ENCODE measurements at places on chromosomes 7 and 10.

DNA sequence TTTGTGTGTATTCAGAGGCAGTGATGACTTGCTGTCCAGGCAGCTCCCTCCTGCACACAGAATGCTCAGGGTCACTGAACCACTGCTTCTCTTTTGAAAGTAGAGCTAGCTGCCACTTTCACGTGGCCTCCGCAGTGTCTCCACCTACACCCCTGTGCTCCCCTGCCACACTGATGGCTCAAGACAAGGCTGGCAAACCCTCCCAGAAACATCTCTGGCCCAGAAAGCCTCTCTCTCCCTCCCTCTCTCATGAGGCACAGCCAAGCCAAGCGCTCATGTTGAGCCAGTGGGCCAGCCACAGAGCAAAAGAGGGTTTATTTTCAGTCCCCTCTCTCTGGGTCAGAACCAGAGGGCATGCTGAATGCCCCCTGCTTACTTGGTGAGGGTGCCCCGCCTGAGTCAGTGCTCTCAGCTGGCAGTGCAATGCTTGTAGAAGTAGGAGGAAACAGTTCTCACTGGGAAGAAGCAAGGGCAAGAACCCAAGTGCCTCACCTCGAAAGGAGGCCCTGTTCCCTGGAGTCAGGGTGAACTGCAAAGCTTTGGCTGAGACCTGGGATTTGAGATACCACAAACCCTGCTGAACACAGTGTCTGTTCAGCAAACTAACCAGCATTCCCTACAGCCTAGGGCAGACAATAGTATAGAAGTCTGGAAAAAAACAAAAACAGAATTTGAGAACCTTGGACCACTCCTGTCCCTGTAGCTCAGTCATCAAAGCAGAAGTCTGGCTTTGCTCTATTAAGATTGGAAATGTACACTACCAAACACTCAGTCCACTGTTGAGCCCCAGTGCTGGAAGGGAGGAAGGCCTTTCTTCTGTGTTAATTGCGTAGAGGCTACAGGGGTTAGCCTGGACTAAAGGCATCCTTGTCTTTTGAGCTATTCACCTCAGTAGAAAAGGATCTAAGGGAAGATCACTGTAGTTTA lies 15.8 kb downstream of the SCD start:
- no peak for DNase-seq

- no peak for DNase-seq
Observed at GRCh38 chr7:68730964-68731363, 867.3 kb upstream of the AUTS2 start.

GRCh38 chr10:76149602-76150138 lies 718.2 kb downstream of the LRMDA start:
- no peak for DNase-seq

DNA sequence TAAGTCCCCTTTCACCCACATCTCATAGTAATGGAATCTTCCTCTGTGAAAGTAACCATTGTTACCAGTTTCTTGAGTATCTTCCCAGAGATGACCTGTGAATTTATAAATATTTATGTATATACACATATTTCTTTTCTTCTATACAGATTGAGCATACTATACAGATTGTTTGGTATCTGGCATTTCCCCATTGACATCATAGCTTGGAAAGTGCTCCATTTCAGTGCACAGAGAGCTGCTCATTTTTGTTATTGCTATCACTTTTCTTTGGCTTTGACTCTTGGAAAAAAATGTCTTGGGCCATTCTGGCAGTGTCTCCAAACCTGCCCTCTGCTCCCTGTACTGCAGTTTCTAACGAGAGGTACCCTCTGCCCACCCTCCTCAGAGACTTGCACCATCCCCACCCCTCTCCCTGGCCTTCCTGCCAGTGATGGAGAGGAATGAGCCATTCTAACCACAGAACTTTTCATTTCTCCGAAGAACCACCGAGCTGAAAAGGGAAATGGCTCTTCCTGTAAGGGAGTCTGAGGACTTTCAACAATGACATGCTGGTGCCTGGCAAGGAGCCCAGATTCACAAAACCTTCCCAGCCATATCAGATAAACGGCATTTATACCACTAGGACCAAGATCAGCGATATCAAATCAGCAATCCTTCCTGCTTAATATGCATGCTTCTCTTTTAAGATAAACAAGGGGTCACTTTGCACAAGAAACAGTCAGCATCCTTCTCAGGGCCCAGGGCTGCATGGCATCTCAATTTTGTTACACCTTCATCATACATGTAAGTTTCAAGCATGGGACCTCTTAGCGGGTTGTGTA lies 19.7 kb upstream of the CCSER2 start:
- no peak for DNase-seq

- DNase-seq = no peak
Observed at GRCh38 chr7:3832199-3832598, 531.1 kb downstream of the SDK1 start.

DNA sequence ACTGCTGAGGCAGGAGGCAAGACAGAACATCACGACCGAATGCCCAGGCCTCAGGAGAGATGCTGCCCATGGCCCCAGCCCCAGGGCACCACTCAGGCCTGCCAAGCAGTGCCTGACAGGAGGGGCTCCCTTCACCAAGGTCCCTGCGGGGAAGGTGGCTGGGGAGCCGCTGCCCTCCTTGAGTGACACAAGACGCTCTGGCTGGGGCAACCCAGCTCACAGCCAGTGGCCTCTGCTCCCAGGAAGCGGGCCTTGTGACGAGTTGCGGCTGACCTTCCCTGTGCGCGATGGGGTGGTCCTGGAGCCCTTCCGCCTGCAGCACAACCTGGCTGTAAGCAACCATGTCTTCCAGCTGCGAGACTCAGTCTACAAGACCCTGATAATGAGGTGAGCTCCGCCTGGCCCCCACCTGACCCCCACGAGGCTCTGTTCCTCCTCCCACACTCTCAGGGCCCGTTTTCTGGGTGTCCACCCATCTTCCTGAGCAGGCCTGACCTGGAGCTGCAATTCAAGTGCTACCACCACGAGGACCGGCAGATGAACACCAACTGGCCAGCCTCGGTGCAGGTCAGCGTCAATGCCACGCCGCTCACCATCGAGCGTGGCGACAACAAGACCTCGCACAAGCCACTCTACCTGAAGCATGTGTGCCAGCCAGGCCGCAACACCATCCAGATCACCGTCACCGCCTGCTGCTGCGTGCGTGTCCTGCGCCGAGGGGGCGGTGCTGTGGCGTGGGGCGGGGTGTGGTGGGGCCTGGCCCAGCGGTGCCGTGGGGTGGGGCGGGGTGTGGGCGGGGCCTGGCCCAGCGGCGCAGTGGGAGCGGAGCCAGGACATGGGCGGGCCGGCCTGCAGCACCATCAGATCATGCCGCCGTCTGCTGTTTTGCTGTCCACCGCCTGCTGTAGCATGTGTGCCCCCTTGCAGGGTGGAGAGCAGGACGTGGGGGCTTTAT lies 12.8 kb downstream of the ZMIZ2 start:
- no peak for DNase-seq

GRCh38 chr10:31751051-31751737 lies 177.4 kb downstream of the ARHGAP12 start:
- no peak for DNase-seq

- no peak for DNase-seq
Observed at GRCh38 chr7:44694766-44695165, 53.9 kb upstream of the ZMIZ2 start.

GRCh38 chr10:91162495-91163268 lies 57.8 kb upstream of the PCGF5 start:
- DNase-seq = peak; percentile 84

DNA sequence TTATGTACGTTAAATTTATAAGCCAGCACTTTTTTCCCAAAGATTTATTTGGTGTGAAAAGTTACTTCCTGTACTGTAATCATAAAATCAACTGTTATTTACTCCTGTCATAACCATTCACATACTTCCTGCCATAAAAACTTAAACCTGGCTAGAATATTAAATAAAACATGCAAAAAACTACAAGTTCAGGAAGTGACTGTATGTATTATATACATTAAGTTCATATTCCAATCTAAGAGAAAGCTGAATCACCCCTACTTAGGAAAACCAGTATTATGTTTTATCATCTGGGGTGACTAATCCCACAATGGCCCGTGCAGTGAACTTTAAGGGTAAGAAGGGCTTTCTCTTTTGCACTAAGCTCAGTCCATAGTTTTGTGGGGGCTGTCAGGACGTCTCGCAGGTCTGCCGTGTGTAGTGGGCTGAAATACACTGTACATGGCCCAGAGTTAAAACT lies 183.7 kb upstream of the KLF14 start:
- DNase-seq = no peak

DNA sequence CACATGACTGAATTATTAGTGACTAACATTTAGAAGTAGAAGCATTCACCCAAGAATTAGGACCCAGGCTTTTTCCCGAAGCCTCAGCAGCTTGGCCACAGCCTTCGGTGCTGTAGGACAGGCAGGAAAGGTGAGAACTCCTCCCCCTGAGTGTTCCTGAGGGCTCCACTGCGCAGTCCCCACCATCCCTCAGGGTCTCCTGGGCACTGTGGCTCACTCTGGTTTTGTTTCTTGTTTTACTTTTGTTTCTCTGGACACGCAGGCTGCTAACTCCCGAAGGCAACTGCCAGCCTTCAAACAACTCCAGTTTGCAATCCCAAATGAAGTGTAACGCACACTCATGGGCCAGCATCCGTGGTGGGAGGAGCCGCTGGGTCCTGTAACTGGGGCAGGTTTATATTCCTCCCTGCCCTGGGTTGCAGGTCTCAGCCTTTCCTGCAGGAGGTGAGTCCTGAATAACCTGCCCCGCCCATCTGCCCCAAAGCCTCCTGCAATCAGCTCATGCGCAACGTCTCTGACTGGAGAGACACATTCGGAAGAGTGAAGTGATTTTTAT lies 492.9 kb downstream of the PTPRN2 start:
- DNase-seq = no peak

All from caudate nucleus (tissue), 63 donors.